ENCODE measurements at places on chromosomes 7 and 10. TPM values are rescaled to one million over a fixed set of nuclear protein-coding genes. Genes with fewer than 3 reads are reported as not detected.

DNA sequence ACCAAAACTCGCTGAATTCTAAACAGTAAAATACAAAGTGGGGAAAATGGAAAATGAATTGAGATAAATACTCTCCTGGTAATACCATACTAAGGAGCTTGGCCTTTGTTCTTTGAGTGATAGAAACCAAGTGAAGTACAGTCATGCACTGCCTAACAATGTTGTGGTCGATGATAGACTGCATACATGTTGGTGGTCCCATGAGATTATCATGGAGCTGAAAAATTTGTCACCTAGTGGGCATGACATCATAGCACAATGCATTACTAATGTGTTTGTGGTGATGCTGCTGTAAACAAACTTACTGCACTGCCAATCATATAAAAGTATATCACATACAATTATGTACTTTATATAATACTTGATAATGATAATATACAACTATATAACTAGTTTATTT lies 419.1 kb downstream of the ARL4A start:
- no peak for DNase-seq

- DNase-seq: no peak
These were observed 13.3 kb downstream of the RGR start for GRCh38 chr10:84258034-84258695.

GRCh38 chr10:11482306-11482705 lies 129.1 kb downstream of the USP6NL start:
- no peak for DNase-seq

DNA sequence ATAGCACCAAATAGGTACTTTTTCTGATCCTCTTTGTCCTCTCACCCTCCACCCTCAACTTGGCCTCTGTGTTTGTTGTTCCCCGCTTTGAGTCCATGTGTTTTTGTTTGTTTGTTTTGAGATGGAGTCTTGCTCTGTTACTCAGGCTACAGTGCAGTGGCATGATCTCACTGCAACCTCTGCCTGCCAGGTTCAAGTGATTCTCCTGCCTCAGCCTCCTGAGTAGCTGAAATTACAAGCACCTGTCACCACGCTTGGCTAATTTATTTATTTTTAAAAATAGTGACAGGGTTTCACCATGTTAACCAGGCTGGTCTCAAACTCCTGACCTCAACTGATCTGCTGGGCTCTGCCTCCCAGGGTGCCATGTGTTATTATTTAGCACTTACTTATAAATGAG lies 5.3 kb downstream of the ZNF273 start:
- no peak for DNase-seq

GRCh38 chr7:122674502-122674901 lies 24.4 kb downstream of the RNF133 start:
- DNase-seq: no peak

DNA sequence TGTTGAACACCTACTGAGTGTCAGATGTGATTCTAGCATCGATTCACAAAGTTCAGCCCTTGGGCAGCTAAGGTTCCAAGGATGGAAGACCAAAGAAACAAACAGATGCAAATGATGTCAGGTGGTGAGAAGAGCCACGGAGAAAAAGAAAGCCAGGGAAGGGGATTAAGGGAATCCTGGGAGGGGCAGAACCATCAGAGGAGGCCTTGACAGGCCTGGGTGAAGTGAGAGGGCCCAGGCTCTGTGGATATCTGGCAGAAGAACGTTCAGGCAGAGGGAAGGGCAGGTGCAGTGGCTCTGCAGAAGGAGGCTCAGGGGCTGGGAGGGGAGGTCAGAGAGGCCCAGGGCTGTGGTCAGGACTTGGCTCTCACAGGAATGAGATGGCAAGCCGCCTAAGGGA lies 90.4 kb downstream of the C10orf105 start:
- DNase-seq: no peak

CPEB3 gene
- polyA plus RNA-seq: 0.44 TPM

C10orf62 gene
- polyA plus RNA-seq: not detected

GIMAP1 gene
- 3.6 TPM for polyA plus RNA-seq

CDHR1 gene
- not detected for polyA plus RNA-seq
